ENCODE measurements at places on chromosomes 7 and 10. TPM values are rescaled to one million over a fixed set of nuclear protein-coding genes. Genes with fewer than 3 reads are reported as not detected.

DNA sequence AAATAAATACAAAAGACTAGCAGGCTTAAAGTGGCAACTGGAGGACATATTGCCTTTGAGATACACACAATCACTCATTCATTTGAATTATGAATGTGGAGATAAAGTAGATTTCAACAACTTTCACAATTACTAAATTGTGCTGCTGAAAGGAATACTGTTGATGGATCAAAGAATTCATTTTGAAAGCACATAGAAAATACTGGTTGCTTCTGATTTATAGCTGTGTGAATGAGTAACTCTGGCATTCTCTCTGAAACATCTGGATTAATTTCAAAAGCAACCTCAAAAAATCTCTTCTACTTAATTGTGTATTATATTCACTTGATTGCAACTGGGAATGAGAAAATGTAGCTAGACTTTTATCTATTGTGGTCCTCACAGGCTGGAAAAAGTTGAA is 397.6 kb downstream of the THSD7A start:
- no peak for DNase-seq

- DNase-seq, result no peak
Measured at GRCh38 chr10:75269605-75270004, 33.8 kb upstream of the COMTD1 start.

DNA sequence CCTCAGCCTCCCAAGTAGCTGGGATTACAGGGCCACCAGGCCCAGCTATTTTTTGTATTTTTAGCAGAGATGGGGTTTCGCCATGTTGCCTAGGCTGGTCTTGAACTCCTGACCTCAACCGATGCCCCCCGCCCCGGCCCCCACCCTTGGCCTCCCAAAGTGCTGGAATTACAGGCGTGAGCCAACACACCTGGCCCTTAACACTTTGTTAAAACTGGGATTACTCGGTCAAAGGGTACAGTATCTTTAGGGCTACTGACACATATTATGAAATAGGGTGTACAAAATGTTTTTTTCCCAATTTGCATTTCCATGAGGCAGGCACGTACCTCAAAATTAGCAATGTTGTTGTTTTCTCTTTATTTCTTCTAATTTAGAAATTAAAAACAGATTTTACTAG is 11.5 kb downstream of the NUDT5 start:
- no peak for DNase-seq

- DNase-seq, result no peak
Measured at GRCh38 chr10:61464461-61465170, 11.4 kb upstream of the TMEM26 start.

- no peak for DNase-seq
Measured at GRCh38 chr7:105664816-105665525, 83.7 kb upstream of the EFCAB10 start.

DNA sequence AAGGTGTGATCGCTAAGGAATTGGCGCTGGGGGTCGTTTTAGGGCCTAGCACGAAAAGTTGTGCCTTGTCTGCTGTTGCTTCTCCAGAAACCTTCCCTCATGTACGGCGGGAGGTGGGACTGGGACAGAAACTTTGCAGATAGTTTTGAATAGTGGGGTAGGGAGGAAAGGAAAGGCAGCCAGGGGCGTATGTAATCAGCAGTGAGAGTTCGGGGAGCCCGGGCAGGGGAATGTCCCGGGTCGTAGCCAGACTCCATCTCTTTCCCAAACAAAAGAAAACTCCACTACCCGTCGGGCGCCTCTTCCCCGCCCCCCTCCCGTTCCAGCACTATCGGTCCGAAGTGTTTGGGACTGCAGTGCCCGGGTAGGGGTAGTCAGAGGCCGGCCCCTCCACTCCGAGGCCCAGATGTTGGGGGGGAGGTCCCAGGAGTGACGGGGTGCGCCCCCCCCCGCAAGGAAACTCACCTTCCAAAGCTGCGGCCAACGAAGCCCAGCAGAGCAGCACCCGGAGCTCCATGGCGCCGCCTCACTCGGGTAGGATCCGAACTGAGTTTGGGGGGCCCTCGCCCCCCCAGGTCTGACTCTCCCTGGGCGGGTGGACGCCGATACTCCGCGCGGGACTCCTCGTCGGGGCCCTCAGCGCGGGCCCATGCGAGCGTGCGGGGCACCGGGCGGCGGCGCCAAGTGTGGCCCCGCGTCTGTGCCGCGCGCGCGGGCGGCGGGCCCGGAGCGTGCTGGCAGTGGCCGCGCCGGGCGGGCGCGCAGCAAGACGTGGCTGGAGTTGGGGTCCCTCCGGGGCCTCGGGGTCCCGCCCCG is 601 bp downstream of the EPHB4 start:
- peak; percentile 22 for DNase-seq

DNA sequence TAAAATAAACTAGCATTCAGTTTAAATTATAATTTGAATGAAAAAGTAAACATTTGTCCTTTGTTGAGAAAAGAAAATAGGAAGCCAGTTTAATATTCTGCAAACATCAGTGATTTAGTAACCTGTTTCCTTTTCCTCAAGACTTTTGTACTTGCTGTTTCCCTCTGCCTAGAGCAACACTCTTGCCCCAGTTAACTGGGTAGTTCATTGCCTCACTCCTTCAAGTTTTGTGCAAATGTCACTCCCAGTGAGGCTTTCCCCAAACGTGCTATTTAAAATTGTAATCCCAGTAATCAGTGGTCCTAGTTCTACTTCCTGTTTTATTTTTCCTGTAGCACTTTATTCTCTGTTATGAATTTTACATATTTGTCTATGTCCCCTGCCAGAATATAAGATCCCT is 23.8 kb downstream of the DLD start:
- DNase-seq, result no peak

- no peak for DNase-seq
Measured at GRCh38 chr7:79304711-79305110, 148.8 kb downstream of the MAGI2 start.

GRCh38 chr10:116721547-116722392 is 20.6 kb downstream of the HSPA12A start:
- DNase-seq, result no peak

- no peak for DNase-seq
Measured at GRCh38 chr7:141142058-141142457, 68.2 kb downstream of the TMEM178B start.

GRCh38 chr10:103102195-103102594 is 90.9 kb downstream of the NT5C2 start:
- DNase-seq, result no peak

- no peak for DNase-seq
Measured at GRCh38 chr10:88793712-88794299, 8.7 kb upstream of the LIPM start.

DNA sequence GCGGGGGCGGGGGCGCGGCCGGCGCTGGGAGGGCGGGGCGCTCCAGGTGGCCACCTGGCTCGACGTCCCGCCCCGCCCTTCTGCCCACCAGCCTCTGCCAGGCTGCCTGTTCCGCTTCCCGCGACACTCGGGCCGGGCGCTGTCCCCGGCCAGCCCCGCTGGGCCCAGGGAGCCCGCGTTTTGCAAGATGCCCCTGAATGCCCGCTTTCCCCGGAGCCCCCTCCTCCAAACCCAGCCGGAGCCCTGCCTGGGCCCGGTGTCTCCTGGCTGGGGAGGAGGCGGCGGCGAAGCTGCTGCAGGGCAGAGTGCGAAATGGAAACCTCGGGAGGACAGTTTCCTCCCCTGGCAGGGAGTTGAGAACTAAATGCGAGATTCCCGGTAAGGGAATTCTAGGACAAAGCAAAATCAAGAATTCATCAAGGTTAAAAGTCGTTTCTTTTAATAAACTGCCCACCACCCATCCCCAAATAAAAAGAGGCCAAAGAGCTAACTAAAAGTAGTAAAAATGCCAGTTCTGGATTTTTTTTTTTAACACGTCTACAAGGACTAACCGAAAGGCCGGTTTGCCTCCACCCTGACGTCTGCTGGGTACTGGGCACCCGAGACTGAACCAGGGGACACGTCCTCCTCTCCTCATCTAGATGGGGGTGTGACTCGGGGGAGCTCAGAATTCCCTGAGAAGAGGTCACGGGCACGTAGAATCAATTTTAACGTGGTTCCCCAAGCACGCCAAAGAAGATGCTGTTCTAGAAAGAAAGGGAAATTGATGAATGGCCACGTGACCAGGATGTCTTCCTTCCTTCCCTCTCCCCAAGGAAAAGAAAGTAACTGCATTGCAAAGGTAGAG is 200.4 kb upstream of the NFE2L3 start:
- DNase-seq, result no peak

GRCh38 chr7:29988424-29989256 is 961 bp downstream of the SCRN1 start:
- peak; percentile 54 for DNase-seq

DNA sequence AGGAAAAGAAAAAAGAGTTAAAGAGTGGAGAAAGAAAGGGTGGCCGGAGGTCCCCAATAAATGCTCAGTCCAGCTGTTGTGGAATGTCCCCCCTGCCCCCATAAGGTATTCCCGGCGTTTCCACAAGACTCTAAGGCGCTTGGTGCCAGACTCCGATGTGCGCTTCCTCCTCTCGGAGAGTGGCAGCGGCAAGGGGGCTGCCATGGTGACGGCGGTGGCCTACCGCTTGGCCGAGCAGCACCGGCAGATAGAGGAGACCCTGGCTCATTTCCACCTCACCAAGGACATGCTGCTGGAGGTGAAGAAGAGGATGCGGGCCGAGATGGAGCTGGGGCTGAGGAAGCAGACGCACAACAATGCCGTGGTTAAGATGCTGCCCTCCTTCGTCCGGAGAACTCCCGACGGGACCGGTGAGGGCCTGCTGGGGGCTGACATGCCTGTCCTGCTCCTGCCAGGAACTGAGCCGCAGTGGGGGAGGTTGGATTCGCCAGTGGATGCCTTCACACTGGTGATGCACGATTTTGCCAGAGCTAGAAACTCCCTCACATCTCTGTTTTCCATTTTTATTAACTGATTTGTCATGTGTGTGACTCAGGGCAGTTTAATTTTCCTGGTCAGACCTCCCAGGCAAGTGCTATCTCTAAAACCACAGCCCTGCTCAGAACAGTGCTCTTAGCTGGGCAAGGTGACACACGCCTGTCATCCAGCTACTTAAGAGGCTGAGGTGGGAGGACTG is 34.2 kb downstream of the TACR2 start:
- DNase-seq, result no peak

DNA sequence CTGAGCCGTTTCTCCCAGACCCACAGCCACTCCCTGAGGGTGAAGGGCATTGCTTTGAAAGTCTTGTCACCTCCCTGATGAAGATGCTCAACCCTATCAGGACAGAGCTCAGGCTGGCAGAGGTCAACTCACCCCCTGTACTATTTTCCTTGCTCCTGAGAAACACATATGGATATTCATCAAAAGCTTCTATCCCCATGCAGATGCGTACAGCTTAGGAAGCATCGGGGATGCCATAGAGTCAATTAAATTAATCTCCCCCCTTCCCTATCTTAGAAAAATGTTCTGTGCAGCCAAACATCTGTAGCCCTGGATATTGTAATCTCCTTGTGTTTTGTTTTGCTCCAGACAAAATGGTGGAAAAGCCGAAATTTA is 67.2 kb downstream of the EMX2 start:
- DNase-seq, result no peak

DNA sequence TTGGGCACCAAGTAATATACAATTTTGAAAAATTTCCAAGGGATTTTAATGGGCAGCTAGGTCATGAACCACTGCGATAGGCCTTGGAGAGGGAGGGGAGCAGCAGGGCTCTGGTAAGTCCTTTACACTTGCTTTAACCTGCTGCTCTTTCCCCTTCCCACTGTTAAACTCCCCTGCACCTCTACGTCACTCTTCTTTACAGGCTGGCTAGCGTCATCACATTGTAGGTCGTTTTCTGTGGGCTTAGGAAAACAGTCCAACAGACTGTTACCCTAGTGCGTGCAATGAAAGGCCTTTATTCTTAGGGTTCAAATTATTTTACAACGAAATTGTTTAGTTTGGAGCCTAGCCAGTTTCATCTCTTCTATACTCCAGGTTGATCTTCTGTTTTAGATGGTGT is 235.7 kb downstream of the AUTS2 start:
- DNase-seq, result no peak

DNA sequence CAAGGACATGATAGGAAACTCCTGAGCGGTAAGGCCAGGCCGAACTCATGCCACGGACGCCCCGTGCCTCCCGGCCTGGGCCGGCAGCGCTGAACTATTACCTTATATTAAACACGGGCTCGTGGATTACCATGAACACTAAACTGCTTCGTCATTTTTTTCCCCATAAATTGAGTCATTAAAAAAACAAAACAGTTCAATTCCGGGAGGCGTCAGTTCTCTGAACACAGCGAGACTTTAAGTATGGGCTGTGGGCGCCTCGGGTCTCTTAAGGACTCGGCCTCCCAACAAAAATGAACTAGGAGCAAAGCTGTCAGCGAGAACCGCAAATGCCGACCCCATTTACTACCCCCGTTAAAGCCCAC is 519 bp downstream of the PITRM1 start:
- DNase-seq, result no peak

GRCh38 chr10:22427101-22427500 is 81.8 kb downstream of the SPAG6 start:
- no peak for DNase-seq

- no peak for DNase-seq
Measured at GRCh38 chr7:3710122-3710521, 409.1 kb downstream of the SDK1 start.

GRCh38 chr10:89266721-89267453 is 15.3 kb upstream of the LIPA start:
- no peak for DNase-seq

DNA sequence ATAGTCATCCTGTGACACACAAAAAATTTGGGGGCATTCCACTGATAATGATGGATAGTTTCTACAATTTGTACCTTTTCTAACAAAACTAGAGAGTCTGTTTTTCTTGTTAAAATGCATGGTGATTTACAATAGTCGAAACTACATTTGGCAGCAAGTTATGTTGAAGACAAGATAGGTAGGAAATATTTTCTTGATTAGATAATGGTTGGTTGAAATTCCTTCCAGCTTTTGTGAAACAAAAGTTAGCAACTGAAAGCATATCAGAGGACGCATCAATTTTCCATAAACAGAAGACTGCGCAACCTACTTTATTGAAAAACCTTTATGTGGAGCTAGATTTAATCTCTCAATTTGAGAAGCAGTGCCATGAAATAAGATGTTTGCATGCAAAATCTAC is 155.8 kb upstream of the GLI3 start:
- no peak for DNase-seq

DNA sequence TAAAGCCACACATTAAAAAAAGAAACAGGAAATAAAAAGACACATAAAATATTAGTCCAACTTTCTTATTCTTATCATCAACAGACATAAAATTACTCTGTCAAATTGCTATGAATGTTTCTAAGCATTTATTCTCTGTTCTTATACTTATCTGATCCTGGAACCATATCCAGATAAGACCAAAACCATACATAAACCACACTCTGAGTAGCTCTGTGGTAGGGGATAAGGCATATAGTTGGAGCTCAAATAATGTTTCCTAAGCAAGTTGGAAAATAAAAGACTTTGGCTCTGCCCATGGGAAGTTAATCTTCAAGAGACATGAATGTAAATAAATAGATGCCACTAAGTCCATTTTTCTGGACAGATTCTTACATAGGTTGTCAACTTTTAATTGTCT is 103.1 kb upstream of the PLXDC2 start:
- no peak for DNase-seq

GRCh38 chr10:45463244-45464116 is 89.5 kb downstream of the ALOX5 start:
- DNase-seq, result no peak

- DNase-seq, result no peak
Measured at GRCh38 chr10:89171263-89171872, 35.7 kb downstream of the CH25H start.

Gene GIMAP1
- total RNA-seq, result 0.82 TPM

Gene ACSL5
- 2.4 TPM for total RNA-seq

Gene PTN
- 154 TPM for total RNA-seq

Gene EPO
- total RNA-seq, result not detected

Gene PTF1A
- 0.41 TPM for total RNA-seq

Gene LOXL4
- not detected for total RNA-seq

Gene PCBD1
- 12.2 TPM for total RNA-seq

Gene MSS51
- 1.6 TPM for total RNA-seq

Gene UNCX
- total RNA-seq, result not detected

Data from frontal cortex (tissue), 4 donors.